ENCODE measurements at places on chromosomes 11 and 22.

DNA sequence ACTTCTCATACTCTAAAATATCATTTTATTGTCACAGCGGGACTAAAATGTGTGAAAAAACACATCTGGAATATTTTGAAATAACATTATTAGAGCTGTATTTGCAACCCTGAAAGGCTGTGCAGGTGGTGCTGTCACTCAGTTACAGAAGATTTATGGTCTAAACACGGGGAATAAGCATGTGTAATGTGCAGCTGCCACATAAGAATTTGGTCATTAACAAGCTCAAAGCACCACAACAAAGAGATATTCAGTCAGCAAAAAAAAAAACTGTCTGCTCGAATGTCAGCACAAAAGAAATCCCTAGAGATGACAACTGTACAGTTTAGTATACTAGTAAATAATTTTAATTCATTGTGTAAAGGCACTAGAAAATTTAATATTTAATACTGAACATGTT lies 31.3 kb downstream of the TMEM123 start:
- no peak for DNase-seq

GRCh38 chr11:14578541-14578956 lies 58.4 kb upstream of the PSMA1 start:
- no peak for DNase-seq

- DNase-seq: no peak
Observed at GRCh38 chr11:125929445-125930075, 16.3 kb upstream of the VSIG10L2 start.

GRCh38 chr22:30191040-30191701 lies 55.4 kb downstream of the LIF start:
- DNase-seq: no peak

- no peak for DNase-seq
Observed at GRCh38 chr11:62603072-62603408, 1.4 kb upstream of the MTA2 start.

- no peak for DNase-seq
Observed at GRCh38 chr11:134780486-134781147, 368.6 kb upstream of the B3GAT1 start.

GRCh38 chr11:32325187-32325586 lies 110.2 kb downstream of the WT1 start:
- DNase-seq: no peak

- DNase-seq: no peak
Observed at GRCh38 chr11:71336176-71336995, 84.0 kb upstream of the SHANK2 start.

- no peak for DNase-seq
Observed at GRCh38 chr11:16780698-16781550, 42.5 kb downstream of the C11orf58 start.

DNA sequence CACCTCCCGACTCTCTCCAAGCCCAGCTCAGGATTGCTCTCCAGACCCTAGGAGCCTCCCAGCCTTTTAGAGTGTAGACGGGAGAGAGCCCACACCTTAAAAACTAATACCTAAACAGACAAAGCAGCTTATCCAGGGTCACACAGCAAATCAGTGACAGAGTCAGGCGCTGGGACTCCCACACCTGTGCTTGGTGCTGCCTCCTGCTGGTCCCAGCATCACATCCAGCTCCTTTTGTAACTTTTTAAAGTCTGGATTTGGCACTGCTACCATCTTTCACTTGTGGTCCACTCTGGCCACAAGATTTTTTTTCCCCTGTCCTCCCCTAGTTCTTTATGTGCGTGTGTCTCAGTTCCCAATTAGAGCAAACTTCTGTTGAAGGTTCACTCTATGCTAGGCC lies 4.7 kb downstream of the ANO1 start:
- DNase-seq: no peak

- no peak for DNase-seq
Observed at GRCh38 chr11:21975242-21975641, 217.6 kb upstream of the ANO5 start.

DNA sequence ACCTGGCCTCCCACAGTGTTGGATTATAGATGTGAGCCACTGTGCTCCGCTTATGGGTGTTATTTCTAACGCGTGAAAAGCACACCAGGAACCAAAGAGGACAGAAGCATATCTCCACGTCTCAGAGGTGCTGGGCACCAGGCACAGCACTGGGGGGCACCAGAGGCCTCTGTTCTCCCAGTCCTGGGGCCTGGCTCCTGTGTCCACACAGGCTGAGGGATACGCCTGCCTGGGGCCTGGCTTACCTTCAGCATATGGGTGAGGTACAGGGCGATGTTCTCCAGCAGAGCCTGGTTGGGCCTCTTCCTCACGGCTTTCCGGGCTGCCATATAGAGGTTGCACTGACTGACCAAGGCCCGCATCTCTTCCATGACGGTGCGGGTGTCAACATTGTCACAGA lies 24.7 kb upstream of the NAP1L4 start:
- DNase-seq: no peak

- DNase-seq: no peak
Observed at GRCh38 chr22:24376002-24376401, 51.4 kb upstream of the ADORA2A start.

DNA sequence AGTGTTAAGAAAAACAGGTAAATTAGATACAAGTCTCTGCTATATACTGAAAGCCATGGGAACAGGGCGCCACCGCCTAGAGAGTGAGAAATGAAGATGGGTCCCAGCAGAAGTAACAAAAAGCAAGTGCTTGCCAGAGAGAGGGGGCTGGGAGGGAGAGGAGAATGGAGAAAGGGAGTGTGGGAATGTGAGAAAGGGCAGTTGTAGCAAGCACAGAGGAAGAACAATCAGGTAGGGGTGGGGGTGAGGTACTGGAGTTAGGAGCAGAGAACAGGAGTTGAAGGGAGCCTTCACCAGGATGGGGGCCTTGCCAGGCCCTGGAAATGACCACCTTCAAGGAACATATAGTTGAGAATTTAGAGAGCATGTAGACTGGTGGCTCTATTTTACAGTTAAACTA lies 66.8 kb downstream of the TCF20 start:
- no peak for DNase-seq

DNA sequence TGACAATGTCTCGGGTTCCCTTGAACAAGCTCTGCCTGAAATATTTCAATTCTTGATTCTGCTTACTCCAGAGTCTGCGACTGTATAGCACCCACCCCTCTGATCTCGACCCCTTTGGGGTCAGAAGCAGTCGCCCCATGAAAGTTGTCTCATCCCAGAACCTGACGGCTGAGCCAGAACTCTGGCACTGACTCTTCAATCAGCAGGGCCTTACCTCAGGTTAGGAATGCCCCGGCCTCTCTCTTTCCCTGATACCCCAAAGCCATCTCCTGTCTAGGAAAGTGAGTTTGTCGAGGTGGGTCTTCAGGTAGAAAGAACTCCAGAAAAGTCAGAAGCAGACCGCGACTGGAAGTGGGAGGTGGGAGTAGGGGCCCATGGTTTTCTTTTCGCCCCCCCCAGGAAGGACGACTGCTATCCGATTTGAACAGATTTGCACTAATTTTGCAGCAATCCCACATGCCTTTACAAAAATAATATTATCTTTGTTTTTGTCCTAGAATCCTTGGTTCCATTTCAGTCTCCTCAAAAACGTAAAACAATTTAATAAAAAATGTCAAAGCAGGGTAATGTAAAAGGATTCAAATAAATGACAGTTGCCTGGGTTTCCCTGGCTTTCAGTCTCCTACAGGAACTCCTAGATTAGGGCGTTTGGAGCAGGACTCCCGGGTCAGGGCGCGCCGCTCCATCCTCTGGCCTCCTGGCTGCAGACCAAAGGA lies 898 bp upstream of the ROBO3 start:
- DNase-seq: no peak

DNA sequence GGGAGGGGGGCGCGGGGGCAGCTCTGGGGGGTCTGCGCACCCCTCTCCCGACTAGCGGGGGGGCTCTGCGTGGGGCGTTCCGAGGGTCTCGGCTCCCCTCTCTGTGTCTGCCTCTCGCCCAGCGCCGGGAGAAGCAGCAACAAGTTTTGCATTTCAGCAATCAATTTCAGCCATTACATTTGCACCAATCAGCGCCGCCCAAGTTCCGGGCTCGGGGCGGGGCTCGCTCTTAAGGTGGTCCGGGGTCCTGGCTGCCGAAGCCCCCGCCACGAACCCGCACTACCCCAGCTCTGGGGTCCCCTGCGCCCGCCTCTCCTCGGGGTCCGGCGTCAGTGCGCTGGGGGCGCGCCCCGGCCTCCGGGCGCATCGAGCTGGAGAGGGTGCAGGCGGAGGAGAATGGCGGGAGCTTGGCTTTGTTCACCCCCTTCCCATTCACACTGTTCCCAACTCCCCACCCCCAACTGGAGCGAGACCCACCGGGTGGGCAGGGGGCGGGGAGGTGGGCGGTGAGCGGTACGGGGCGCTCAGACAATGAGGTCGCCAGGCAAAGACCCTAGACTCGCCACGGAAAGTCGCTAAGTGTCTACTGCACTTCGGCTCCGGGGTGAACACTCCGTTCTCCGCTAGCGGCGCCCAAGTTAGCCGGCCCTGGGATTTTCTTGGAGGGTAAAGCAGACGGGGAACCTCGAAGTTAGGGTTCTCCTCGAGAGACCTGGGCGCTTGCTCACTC lies at the start of gene MN1:
MN1 (minus strand) TSS at position 141 of the 730 bp plus-strand sequence. CDS start 1,213 bp downstream, outside the sequence.
- peak; percentile 19 for DNase-seq

GRCh38 chr22:44523981-44524759 lies 26.1 kb upstream of the RTL6 start:
- DNase-seq: no peak

GRCh38 chr11:33753304-33753967 lies 17.2 kb upstream of the CD59 start:
- no peak for DNase-seq

Measured in stimulated activated CD4-positive, alpha-beta T cell treated with anti-CD3 and anti-CD28 coated beads, Interleukin-12 subunit alpha, Interleukin-12 subunit beta, amount 100 ng/mL, for 24 hours (primary cell).